ENCODE measurements at places on chromosomes 4 and X. TPM values are rescaled to one million over a fixed set of nuclear protein-coding genes. Genes with fewer than 3 reads are reported as not detected.
A peak's percentile ranks its signal among the peaks of the same experiment; 100 is the strongest.

GRCh38 chr4:121799867-121800501 is 1.1 kb upstream of the EXOSC9 start:
- H3K4me1 ChIP-seq = peaks cover 37% of the 10 kb centered on the region
- H3K36me3 ChIP-seq = peaks cover 18% of the 10 kb centered on the region
- peaks cover 5% of the 10 kb centered on the region for H3K27me3 ChIP-seq
- H3K4me3 ChIP-seq = peak overlapping the region; percentile 89
- H3K27ac ChIP-seq = peak overlapping the region; percentile 97

CXXC4 gene
- total RNA-seq = 0.04 TPM

- H3K4me1 ChIP-seq = peaks cover 4% of the 10 kb centered on the region
- no peaks in the 10 kb centered on the region for H3K27me3 ChIP-seq
- no peak overlapping the region for H3K4me3 ChIP-seq
- DNase-seq = peak; percentile 36
These were observed 38.5 kb upstream of the FGFBP2 start for GRCh38 chr4:16001484-16001858.

PPP1R3F gene
- 2.1 TPM for total RNA-seq

- H3K27ac ChIP-seq = no peak overlapping the region
- H3K36me3 ChIP-seq = peaks cover 12% of the 10 kb centered on the region
- no peak for DNase-seq
These were observed 80.5 kb upstream of the GPR34 start for GRCh38 chrX:41608244-41608643.

C4orf50 gene
- not detected for total RNA-seq

- H3K27me3 ChIP-seq = no peaks in the 10 kb centered on the region
- no peak overlapping the region for H3K4me3 ChIP-seq
These were observed 46.6 kb downstream of the HTT start for GRCh38 chr4:3121110-3121509.

FAM47B gene
- not detected for total RNA-seq

GRCh38 chr4:30717208-30718020 is 2.8 kb upstream of the PCDH7 start:
- H3K4me3 ChIP-seq = peak overlapping the region; percentile 58
- peak overlapping the region; percentile 34 for H3K27ac ChIP-seq
- peaks cover 28% of the 10 kb centered on the region for H3K4me1 ChIP-seq

Measured in activated naive CD8-positive, alpha-beta T cell treated with anti-CD3 and anti-CD28 coated beads for 36 hours (primary cell).